ENCODE measurements at places on chromosomes 2 and 18. TPM values are rescaled to one million over a fixed set of nuclear protein-coding genes. Genes with fewer than 3 reads are reported as not detected.

- DNase-seq, result no peak
Measured at GRCh38 chr2:1070601-1071000, 120.0 kb downstream of the SNTG2 start.

- DNase-seq, result no peak
Measured at GRCh38 chr2:232770207-232770606, 6.2 kb downstream of the KCNJ13 start.

RSAD2 gene
- 13.2 TPM for total RNA-seq

DNA sequence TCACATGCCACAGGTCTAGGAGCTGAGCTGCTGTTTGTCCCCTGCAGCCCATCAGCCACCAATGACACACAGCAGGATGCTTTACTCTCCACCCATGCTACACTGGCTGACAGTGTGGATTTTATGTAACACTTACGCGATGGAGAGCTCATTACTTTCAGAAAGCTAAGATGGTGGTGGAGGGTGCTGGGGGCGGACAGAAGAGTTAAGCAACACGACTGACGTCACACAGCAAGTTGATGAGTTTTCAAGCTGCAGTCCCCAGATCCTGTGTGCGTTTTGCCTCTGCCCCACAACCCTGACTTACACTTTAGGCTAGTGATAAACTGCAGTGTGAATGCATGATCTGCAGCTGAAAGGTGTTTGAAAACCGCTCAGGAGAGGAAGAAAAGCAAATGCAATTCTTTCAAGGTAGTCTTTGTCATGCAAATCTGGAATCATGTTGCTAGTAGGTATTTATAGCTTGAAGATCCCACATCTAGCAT, 42.4 kb downstream of the MRPS5 start:
- DNase-seq, result no peak

GRCh38 chr2:219446101-219446504, 11.5 kb downstream of the SPEG start:
- peak; percentile 68 for DNase-seq

DNA sequence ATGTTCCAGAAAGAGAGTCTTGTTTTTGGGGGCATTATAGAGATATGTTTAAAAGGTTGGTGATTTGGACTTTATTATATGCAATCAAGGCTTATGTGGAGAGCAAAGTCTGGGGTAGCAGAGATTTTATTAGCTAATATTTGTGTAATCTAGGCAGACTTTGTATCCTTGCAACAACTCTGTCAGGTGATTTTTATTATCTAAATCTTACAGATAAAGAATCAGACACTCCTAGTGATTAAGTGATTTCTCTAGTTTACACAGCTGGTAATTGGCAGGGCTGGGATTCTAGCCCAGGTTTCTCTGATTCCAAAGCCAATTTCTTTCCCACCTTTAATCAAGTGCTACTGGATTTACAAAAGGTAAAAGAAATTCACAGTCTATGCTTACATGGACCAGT, 33.3 kb upstream of the NCK2 start:
- DNase-seq, result no peak

- no peak for DNase-seq
Measured at GRCh38 chr2:239668651-239669050, 267.8 kb upstream of the HDAC4 start.

DNA sequence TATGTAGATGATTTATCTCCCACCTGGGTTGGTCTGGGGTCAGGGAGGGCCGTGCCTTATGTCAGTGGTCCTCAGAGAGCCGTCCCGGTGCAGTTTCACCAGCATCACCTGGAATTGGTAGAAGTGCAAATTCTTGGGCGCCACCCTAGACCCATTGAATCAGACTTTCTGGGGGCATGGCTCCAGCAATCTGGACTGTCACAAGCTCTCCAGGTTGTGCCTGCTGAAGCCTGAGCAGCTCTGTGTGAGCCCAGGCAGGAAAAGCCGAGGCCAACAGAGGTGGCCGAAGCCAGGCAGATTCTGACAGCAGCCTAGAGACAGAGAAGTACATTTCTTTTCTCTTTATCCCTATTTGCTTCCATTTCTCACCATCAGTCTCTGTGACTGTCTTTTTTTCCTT, 98.4 kb upstream of the SEC11C start:
- no peak for DNase-seq

GRCh38 chr2:45418532-45418931, 192.5 kb downstream of the SRBD1 start:
- no peak for DNase-seq

RPL31 gene
- total RNA-seq, result 1,101 TPM

DNA sequence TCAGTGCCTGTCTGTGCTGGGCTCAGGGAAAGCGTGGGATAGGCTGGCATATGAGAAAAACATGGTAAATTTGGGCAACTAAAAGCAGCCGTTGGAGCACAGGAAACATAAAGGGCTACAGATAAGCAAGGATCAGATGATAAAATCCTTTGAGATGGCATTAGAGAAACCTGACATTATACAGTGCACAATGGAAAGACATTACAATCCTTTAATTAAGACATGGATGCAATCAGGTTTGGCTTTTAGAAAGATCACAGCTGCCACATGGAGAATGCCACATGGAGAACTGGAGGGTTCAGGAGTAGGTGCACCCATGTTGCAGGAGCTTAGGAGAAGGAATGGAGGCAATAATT, 117.3 kb downstream of the CDC42EP3 start:
- DNase-seq, result no peak

DNA sequence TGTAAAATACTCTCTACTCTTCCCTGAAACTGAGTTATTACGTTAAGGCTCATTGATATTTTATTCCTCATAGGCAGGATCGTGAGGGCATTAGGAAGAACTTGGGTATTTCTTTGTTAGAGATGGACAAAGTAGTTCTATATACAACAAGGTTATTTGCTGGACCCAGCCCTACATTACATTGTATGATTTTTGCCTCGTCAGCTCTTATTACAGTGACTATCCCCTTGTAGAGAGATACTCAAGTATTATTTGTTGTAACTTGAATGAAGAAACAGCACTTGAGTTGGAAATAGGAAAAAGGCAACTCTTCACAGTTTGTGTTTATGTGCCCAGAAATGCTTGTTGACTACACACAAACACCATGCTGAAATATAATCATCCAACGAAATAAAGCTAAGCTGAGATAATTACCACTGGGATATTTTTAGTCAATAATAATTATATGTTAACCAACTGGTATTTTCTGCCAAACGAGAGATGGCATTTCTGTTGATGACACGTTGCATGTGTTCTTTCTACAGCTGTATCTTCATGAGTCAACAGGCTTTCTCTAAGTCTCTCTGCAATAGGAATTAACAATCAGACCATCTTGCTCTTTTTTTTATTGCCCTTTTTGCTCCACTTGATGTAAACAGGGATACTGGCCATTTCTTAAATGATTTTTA, 947.6 kb downstream of the DPP10 start:
- DNase-seq, result peak; percentile 83

DNA sequence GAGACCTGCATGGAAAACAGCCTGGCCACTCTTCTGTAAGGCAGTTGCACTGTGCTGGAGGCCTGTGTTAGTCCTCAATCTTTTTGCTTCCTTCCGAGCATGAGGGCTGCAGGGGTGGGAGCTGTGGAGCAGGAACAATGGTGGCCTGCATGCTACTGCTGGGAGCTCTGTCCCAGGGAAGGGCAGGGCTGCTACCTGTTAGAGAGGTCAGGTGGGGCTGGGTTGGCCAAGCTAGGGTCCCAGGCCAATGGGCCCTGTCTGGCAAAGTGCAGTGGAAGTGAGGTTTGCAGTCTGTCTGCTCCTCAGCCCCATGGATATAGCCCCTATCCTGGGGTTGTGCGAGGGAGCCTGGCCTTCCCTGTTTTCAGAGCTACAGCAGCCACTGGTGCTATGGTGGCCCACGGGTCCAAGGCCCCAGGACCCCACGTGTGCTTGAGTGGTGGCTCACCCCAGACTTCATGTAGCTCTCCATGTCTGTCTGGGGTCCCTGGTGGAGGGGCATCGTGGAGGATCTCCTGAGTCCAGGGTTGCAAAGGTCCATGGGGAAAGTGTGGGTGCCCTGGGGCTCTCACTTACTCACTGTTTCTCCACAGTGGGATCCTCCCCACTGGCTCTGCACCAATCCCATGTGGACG, 1212.6 kb upstream of the NXPH2 start:
- no peak for DNase-seq

DNA sequence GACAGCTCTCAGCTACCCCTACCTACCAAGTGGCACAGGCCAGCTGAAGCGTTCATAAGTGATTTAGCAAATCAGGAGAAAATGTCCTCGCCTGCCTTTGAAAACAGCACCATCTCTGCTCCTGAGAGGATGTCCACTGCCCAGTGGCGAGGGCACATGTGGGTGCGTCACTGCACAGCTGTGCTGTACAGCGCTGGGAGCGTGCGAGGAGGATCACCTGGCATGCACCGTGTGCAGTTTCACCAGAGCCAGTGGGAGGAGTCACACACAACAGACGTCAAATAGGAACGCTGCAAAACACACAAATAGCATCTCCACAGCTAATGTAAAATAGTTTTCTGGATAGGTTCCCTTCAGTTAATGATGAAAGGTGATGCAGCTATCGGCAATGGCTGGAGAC, 154.1 kb downstream of the HDAC4 start:
- no peak for DNase-seq

DNA sequence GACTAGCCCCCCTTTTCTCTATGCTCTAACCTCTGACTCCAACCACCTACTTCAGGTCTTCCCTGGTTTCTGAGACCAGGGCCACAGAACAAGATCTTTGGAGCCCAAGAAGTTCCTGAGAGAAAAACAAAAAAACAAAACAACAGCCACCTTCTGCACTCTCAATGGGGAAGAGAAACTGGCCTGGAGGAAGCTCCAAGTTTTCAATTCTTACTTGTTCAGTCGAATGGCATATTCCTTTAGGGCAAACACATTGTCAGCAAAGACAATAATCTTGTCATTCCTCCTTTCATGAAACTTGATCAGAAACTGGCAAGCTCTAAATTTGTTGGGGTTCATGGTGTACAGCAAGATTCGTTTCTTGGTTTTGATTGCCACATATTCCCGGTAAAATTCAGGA, 15.0 kb downstream of the ERCC3 start:
- DNase-seq, result no peak

- DNase-seq, result no peak
Measured at GRCh38 chr2:61272421-61273070, 110.6 kb downstream of the C2orf74 start.

DNA sequence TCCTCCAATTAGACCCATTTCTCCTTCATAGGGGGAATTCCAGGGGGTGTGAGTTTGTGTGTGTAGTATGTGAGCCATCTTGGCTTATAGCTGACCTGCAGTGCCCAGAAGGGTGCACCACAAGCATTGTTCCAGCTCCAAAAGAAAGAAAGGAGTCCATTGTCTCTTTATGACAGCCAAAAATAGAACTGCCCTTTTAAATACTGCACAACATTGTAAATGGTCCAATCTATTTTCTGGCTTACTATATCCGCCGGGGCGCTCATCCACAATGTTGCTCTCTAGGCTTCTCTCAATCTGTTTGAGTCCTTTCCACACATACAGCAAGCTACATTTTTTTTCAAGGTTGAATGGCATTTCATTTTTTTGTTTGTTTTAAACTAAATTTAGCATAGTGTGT, 517.5 kb downstream of the STK39 start:
- no peak for DNase-seq

DNA sequence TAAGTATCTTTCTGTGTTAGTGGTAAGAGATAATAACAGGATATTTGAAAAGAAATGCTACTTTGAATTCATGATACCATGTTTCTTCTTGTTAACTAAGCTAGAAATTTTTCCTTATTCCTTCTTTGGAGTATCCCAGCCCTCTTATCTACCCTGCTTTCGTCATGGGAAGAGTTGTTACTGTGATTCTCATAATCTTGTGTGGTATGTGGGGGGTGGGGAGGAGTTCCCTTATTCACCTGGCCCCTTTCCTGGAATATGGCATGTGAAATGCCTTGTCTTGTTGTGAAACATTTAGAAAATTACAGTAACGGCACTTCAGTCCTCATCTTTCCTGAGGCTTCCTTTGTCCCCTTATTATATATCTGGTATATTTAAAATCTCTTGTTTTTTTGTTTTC, 129.9 kb downstream of the NCOA1 start:
- no peak for DNase-seq

- DNase-seq, result peak; percentile 58
Measured at GRCh38 chr18:58316396-58317342, 272.6 kb downstream of the NEDD4L start.

FAM124B gene
- total RNA-seq, result 1.6 TPM

- DNase-seq, result no peak
Measured at GRCh38 chr2:40257340-40258134, 194.4 kb downstream of the SLC8A1 start.

DNA sequence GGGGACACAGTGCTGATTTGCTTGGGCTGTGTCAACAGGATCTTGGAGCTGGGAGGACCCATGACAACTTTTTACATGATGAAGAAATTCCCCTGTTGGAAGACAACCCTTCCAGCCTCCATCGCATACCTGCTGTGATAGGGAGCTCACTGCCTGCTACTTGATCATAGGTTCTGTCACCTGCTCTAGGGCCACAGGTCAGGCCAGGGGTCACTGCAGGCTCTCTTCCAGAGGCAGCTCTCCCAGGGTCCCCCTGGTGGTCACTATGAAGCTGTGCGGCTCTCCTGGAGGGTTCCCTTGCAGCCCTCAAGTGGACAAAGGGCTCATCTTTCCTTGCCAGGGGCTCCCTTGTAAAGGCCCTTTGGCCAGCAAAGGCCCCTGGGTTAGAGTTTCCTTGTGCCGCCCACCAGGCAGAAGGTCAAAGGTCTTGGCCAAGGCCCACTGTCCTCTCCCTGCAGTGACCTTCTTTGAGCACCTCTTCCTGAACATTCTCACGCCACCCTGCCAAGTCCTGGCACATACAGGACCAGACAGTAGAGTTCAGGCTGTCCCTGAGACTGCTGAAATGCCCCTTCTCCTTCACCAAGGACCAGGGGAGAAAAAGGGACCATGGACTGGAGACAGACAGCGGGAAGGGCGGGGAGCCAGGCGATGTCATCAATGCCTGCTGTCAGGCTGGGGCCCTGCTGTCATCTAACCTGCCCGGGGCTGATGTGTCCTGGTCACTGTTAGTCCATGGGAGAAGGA, 345.1 kb downstream of the DYSF start:
- DNase-seq, result no peak

G6PC2 gene
- total RNA-seq, result 0.37 TPM

- DNase-seq, result no peak
Measured at GRCh38 chr2:155412598-155412997, 714.1 kb downstream of the KCNJ3 start.

DNA sequence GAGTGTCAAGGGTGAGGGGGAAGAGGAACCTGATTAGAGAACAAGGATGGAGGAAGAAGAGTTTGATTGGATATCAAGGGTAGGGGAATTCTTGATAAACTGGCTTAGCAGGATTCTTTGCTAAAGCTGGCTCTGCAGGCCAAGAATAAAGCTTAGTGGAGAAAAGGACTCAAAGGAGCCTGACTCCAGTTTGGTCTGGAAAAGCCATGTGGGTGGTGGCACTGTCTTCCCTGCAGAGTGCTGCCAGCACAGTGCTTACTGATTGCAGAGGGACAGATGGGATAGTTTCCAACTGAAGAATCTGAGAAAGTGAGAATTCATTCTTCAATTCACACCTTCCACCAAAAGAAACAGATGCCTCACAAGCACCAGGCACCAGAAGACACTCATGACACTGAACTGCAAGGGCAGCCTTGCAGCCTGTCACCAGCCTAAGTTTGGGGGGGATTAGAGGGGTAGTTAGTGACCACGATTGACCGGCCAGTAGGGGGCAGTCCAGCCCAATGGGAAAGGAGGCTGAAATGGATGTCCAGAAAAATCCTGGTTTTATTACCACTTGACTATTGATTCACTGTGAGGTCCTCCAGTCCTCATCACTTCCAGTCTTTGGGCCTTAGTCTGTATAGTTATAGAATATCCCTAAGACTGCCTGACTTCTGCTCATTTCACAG, 334.5 kb downstream of the SMAD2 start:
- peak; percentile 47 for DNase-seq

All from lung (tissue), 17 donors.